H4 (cell line): ENCODE measurements at places on chromosomes 16 and 17.
A peak's percentile ranks its signal among the peaks of the same experiment; 100 is the strongest.

DNA sequence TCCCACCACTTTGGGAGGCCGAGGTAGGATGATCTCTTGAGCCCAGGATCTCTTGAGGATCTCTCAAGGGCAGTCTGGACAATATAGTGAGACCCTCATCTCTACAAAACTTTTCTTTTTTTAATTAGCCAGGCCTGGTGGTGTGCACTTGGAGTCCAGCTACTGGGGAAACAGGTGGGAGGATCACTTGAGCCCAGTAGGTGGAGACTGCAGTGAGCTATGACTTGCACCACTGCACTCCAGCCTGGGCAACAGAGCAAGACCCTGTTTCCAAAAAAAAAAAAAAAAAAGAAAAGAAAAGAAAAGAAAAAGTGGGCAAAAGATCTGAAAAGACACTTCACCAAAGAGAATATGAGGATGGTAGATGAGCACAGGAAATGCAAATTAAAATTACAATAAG lies 15.0 kb downstream of the RAB40B start:
- DNase-seq = no peak

GRCh38 chr16:72566174-72566573 lies 394.2 kb upstream of the PMFBP1 start:
- no peak for DNase-seq

GRCh38 chr17:14755002-14755401 lies 454.1 kb downstream of the HS3ST3B1 start:
- no peak for DNase-seq

GRCh38 chr17:34675605-34676004 lies 96.2 kb downstream of the TMEM132E start:
- DNase-seq = no peak

GRCh38 chr17:11332706-11333105 lies 91.7 kb downstream of the SHISA6 start:
- DNase-seq = no peak

- DNase-seq = no peak
These were observed 373.7 kb downstream of the WWOX start for GRCh38 chr16:78473031-78473699.

GRCh38 chr16:54287131-54288029 lies 793 bp upstream of the IRX3 start:
- no peak for DNase-seq

- DNase-seq = no peak
These were observed 115.3 kb downstream of the NPIPB5 start for GRCh38 chr16:22625967-22626366.

DNA sequence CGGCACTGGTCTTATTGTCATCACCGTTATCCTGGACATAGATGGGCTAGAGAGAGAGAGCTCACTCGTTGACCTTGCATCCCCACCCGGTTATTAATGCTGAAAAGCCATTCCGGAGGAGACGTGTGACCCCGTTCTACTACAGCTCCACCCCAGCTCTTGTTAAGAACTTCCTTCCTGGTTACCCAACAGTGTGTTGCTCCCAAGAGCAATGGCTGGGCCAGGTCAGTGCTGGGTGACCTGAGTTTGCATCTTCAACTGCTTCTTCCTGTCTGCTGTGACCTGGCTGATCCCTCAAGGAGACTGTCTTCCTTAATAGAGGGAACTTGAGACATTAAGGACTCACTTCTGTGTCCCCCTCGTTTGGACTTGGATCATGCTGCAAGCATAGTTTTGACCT lies 96.1 kb upstream of the SDK2 start:
- DNase-seq = no peak

- DNase-seq = peak; percentile 80
These were observed 112.8 kb downstream of the ZNF778 start for GRCh38 chr16:89330177-89330856.

DNA sequence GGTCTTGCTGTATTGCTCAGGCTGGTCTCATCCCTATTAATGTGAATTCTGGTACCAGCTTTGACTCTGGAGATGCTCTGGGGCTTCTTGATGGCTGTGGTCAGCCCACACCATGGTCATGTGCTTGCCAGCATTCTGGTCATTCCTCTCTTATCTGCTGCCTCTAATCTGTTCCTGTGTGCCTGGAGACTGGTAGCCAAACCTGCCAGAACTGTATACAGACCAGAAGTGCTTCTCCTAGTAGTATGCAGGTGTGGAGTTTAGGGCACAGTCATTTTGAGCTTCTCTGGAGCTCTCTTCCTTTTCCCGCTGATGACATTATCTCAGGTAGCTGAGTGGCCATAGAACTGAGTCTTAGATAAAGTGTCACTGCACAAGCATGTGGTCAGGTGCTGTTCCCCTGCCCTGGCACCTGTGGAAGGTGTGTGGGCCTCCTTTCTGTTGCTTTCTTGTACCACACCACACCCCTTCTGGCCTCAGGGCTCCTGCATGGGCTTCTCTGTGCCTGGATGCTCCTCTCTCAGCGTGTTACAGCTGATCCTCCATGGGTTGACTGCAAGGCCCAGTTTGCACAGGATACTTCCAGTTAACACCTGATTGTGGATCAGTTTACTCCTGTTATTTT lies 162.7 kb downstream of the SPECC1 start:
- no peak for DNase-seq

- no peak for DNase-seq
These were observed 2.1 kb downstream of the CKLF start for GRCh38 chr16:66554495-66554894.

DNA sequence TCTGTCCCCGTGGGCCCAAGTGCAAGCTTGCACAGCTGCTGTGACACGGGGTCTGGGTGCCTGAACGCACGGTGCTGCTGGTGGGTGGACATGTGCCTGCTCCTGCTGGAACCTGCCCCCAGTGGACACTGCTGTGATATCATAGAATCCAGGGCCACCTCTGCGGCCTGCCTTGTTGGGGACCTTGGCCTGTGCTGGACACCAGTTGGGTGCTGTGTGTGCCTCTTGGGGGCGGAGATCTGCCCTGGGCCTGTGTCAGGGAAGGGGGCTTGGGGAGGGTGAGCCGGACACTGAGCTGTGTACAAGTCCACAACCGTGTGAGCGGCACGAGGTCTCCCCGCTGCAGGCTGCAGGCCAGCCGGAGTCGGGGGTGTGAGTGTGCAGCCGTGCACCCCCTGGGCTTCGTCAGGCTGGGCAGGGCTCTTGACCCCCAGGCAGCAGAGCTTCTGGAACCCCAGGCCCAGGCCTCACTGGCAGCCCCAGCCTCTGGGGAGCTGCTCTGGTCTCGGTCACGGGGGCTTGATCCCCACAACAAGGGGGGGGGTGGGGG lies 33.3 kb downstream of the GSE1 start:
- DNase-seq = no peak

DNA sequence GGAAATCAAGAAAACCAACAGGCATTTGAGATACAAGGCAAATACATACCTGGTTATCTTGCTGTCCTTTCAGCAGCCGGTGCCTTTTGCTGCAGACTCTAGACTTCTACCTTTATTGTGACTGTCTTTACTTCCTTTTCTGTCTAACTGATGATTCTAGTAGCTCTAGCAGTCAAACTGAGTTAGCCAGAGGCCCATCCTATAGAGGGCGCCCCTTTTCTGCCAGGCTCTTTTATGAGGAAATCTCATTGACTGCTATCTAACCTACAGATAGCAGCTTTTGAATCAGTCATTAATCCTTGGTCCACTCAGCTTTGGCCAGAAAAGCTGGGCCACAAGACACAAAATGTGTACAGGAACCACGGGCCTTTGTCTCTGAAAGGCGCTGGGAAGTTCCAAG lies 87.5 kb upstream of the WSB1 start:
- DNase-seq = no peak

DNA sequence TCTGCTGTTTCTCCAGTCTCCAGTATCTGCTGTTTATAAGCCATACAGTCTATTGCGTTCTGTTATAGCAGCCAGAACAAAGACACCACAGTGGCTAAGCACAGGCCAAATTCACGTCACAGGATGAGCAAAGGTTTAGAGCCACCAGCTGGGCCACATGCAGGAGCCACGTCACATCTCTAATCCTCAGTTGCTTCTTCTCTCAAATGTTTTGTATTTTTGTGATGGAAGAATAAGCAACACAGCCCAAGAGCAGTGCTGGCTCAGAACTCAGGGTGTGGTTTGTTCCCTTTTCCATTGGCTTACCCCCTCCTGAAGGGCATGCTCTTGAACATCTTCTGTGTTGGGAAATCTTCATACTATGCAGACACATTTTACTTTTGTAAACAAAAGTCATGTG lies 309.4 kb upstream of the CDH5 start:
- DNase-seq = no peak

- DNase-seq = no peak
These were observed 13.6 kb downstream of the G6PC3 start for GRCh38 chr17:44084131-44084538.

GRCh38 chr16:84535408-84535807 lies 30.9 kb upstream of the MEAK7 start:
- DNase-seq = no peak

GRCh38 chr16:80710918-80711317 lies 93.5 kb downstream of the CDYL2 start:
- DNase-seq = no peak

DNA sequence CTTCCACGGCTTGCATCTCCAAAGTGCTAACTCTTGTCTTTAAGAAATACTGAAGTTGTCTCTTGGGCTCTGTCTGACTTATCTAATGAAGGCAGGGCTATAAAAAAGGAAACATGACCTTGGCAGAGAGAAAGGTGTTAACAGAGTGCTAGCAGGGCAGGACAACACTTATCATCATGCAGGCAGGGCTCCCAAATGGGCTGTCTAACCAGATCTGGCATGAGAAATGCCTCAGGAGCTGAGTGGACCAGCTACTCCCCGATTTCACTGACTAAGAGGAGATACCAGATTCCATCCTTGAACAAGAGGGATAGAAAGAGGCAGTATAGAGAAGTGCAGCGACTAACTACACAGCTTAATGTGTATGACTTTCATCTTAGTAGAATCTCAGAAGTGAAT lies 32.6 kb downstream of the PMP22 start:
- DNase-seq = no peak

DNA sequence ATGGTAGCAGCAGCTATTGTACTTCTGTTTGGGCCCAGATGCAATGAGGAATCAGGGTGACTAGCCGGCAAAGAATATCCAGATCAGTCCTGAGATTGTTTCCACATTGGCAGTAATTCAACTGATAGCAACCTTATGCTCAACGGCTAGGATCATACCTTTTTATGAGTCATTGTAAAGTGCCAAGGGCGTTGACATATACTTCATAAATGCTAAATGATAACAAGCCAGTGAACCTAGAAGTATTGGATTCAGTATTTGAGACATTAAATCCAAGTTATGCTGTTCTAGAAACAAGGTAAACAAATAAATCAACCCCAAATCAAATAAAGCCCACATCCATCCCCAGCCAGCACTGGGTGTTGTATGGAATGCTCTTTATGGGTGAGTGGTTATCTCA lies 207.1 kb upstream of the ZFHX3 start:
- no peak for DNase-seq

- no peak for DNase-seq
These were observed 18.8 kb downstream of the WNT9B start for GRCh38 chr17:46869975-46870803.

DNA sequence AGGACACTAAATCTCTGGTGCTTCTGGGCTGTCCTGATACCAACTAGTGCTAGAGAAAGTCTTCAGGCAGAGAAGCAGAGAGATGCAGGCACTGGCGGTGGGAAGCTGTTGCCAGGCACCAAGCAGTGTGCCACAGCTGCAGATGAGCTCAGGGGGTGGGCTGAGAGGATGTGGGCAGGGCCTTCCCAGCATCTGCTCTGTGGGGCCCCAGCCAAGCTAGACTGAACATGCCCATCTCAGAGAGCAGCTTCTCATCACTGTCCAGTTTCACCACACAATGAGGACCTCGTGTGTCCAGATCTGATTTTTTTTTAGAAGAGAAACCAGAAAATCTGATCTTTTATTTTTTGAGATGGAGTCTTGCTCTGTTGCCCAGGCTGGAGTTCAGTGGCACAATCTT lies 17.1 kb downstream of the PSKH1 start:
- no peak for DNase-seq

DNA sequence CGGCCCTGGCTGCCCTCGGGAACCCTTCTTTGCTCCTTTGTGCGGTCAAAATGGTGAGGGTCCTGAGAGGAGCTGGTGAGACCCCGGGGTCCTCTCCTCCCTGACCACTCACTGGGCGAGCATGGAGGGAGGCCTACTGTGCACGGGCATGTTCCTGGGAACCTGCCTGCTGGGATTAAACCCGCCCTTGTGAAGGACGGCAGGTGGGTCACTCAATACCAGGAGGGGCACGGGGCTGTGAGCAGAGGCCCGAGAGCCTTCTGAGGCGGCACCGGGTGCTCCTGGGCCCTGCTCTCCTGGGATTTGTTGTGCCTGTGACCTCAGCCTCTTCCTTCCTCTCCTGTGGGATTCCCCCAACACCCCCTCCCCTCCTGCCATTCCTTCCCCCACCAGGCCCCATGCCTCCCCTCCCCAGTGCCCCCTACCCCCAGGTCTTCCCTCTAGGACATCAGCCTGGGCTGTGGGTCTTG lies 19.7 kb downstream of the METRNL start:
- DNase-seq = no peak

DNA sequence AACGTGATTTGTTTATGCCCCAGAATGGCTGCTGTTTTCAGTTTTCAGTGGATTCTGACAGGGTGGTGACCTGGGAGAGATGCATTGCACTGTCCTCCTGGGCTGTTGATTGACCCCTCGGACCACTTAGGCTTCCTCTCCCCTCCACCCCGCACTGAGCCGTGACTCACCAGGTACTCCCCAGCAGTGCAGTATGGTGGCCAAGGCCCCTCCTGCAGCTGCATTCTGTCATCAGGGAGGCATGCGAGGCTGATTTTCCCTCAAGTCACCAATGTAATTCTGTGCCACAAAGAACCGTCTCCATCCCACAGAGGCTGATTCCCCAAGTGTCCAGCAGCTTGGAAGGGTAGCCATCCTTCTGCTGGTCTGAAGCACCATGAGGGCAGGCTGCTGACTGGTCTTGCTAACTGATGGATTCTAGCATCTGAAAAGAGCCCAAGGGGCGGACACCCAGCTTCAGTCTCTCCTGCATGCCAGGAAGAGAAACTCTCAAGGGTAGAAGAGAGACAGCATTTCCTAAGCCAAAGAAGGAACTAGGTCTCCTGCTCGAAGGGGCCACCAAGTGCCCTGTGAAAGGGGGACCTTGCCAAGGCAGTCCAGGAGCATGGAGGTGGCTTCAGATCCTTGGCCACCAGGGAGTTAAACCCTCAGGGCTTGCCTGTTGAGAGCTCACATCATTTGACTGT lies 148.1 kb downstream of the SOCS1 start:
- no peak for DNase-seq

DNA sequence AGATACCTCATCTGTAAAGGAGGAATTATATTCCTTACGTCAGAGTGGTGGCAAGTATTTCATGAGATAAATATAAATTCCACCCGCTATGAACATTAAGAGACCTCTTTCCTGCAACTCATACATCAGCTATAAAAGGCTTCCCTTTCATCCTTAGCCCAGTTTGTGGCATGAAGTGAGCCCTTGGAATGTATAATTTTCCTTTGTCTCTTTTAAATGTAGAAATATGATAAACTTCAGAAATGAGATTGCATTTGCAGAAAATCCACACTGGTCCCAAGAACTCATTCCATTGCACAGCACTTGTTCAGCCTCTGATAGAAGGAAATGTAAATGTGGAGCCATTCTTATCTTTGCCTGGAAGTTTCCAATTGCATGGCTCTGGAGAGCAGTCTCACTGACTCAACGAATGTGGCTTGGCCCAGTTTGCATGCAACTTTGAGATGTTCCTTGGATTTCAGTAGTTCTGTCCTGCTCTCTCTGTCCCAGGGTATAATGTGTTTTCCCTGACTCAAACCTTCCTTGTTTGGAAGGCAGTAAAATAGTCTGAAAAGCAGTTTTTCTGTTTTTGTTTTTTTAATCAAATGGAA lies 746.4 kb downstream of the CDH11 start:
- DNase-seq = no peak

- no peak for DNase-seq
These were observed 9.2 kb upstream of the PRKCB start for GRCh38 chr16:23826528-23827045.
